ENCODE measurements at places on chromosomes 16 and 17.

DNA sequence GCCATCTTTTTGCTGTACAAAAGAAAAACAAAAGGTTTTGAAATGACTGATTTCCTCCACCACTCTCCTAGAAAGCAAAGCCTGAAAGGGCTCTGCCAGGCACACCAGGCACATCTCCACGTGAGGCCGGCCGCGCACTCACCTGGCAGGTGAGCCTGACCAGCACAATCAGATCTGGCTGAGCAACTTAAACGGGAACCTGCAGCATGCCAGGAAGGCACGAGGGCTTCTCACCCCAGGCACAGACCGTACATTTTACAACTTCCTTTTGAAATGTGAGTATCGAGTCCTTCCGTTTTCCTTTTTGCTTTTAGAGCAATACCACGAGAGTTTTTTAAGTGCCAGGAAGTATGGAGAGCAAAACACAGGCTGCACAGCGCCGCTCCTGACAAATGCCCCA, 22.5 kb downstream of the SLC38A10 start:
- DNase-seq: no peak

- DNase-seq: no peak
Observed at GRCh38 chr16:84841787-84842300, 22.1 kb downstream of the CRISPLD2 start.

GRCh38 chr17:48571024-48571818, 6.9 kb downstream of the HOXB4 start:
- DNase-seq: no peak

- no peak for DNase-seq
Observed at GRCh38 chr16:29668267-29668666, 5.2 kb downstream of the SPN start.

GRCh38 chr16:183005-183404, 2.7 kb downstream of the HBQ1 start:
- DNase-seq: no peak

GRCh38 chr17:47996201-47996600, 25.3 kb downstream of the CDK5RAP3 start:
- no peak for DNase-seq

DNA sequence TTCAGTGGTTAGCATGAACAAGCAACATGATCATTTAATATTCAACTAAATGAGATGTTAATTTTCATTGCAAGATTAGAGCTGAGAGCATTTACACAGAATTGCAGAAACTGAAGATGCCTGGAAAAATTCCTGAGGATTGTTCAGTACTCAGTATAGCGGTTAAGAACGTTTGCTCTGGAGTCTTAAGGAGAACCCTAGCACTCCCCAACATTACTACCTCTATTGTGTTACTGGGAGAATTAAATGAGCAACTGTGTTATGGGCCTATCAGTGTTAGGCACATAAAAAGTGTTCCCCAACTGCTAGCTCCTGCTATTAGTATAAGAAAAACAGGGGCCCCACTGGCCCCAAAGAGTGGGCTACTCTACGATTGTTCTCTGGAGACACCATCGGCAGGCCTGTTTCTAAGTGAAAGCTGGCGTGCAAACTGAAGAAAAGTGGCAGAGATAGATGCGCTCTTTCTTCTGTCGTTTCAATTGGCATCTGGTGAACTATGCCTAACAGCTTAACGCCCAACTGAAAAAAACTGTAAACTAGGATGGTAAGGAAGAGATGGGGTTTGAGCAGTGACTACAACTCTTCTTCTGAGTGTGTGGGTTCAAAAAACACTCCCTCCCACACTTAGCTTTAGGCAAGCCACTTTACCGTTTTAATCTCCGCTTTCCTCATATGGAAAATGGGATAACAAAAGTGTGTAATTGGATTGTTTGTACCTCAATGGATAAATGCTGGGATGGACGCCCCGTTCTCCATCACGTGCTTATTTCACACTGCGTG, 1.3 kb downstream of the CDR2 start:
- DNase-seq: no peak

- DNase-seq: no peak
Observed at GRCh38 chr16:89596957-89597649, 16.3 kb upstream of the DPEP1 start.

- no peak for DNase-seq
Observed at GRCh38 chr17:7293159-7293558, 1.3 kb downstream of the YBX2 start.

DNA sequence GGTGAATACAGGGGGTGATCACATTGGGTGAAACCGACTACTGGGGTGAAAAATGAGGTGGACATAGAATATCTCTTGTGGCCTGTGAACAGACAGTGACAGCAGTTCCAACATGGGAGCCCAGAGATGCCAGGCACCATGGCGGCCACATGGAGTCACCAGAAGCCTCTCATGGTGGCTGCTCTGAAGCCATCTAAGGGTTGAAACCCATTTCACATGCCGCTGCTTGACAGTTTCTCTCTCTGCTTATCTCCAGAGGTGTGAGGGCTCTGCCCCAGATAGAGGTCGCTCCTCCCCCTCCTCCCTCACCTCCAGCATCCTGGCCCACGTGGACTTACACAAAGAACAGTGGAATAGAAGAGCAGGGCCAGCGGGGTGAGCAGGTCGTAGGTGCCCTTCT, 37.9 kb upstream of the PIK3R6 start:
- DNase-seq: no peak

- no peak for DNase-seq
Observed at GRCh38 chr17:20085283-20085845, 76.2 kb downstream of the SPECC1 start.

DNA sequence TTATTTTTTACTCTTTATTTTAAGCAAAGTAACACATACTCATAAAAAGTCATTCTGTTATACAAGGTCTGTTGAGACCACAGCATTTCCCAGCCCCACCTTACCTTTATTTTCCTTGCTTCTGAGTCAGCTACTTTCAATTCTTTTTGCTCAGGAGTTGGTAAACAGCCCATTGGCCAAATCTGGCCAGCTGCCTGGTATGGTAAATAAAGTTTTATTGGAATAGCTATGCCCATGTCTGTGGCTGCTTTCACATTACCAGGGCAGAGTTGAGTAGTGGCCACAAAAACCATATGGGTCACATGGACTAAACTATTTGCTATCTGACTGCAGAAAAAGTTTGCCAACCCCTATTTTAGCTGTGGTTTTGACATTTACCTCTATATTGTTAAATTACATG, 3.4 kb upstream of the NSRP1 start:
- DNase-seq: no peak

- DNase-seq: no peak
Observed at GRCh38 chr17:12987120-12987519, 30.7 kb downstream of the ELAC2 start.

DNA sequence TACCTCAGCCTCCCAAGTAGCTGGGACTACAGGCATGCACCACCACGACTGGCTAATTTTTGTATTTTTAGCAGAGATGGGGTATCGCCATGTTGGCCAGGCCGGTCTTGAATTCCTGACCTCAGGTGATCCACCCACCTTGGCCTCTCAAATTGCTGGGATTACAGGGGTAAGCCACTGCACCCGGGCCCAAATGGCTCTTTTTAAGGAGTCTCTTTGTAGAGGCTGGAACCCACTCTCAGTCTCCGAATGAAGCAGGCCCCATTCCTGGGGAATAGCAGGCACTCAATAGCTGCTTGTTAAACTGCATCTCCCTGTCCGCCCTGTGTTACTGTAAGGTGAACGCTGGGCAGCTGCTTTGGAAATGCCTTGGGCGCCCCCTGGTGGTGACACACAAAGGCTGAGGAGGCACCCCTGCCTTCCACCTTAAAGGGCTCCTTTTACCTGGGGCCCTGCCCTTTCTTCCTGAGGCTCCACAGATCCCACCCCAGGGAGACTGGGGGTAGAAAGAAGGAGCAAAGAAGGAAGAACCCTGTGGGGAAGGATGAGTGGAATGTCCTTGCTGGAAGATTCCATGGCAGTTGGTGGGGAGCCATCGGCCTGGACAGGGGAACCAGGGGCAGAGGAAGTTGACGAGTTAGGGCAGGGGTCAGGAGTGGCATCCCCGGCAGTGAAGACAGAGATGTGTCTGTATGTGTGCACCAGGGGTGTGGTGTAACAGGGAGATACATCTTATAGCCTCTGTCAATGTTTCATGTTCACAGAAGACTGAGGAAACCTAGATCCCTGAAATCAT, 6.1 kb upstream of the SP2 start:
- peak; percentile 89 for DNase-seq

- DNase-seq: no peak
Observed at GRCh38 chr16:52547004-52547833, at the start of gene TOX3. TSS of gene TOX3 (minus strand) at chr16:52547143. CDS start at chr16:52546723, 420 bp downstream.

DNA sequence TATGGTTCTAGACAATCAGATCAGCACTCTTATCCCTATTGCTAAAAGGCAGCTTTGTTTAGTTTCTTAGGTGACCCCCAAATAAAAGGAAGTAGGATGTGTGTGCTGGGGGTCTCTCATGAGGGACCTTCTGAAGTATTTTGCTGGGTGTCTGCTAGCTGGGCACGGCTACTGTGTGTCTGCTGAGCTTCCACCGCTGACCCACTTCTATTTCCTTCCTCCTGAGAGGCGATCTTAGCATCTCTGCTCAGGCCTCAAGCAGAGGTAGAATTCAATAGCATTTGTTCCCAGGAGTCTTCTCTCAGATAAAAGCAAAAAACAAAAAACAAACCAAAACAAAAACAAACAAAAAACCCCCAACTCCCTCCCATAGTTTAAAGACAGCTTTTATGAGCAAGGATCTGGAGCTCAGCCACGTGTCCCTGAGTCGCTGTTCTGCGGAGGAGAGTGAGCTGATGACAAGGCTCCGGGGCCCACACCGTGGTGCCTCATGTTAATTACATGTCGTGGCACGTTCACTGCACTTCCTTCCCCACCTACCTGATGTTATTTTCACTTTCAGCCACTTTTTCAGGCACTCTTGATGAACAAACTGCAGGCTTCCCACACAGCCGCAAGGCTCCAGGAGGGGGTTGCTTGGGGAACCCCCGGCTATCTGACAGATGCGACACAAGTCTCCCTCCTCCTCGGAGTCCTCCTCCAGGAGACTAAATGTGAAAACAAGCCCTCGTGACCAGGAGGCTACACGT, 83.5 kb downstream of the MARCHF10 start:
- no peak for DNase-seq

GRCh38 chr17:42270596-42270995, 5.6 kb downstream of the STAT5B start:
- no peak for DNase-seq

- DNase-seq: no peak
Observed at GRCh38 chr16:69408475-69408874, 15.9 kb upstream of the CYB5B start.

DNA sequence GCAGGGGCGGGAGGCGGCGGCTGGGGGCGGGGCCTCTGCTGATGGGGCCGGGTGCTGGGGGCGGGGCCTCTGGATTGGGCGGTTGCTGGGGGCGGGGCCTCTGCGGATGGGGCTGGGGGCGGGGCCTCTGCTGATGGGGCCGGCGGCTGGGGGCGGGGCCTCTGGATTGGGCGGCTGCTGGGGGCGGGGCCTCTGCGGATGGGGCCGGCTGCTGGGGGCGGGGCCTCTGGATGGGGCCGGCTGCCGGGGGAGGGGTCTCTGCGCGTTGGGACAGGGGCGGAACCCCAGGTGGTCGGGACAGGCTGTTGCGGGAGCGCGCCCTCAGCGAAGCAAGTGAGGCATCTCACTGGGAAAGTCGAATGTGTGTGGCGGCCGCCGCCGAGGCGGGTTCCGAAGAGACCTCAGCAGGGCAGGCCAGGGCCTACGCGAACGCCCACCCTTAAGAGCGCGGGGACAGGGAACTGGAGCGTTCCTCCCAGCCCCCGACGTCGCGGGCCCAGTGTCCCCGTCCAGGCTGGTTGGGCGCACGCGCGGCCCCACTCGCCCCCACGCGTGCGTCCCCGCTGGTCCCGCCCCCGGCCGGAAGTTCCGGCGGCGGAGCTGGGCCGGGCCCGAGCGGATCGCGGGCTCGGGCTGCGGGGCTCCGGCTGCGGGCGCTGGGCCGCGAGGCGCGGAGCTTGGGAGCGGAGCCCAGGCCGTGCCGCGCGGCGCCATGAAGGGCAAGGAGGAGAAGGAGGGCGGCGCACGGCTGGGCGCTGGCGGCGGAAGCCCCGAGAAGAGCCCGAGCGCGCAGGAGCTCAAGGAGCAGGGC, at the start of gene STUB1:
Gene STUB1 (plus strand): TSS at position 597 of the 811 bp plus-strand sequence. CDS start 116 bp downstream, at position 713.
- peak; percentile 87 for DNase-seq

GRCh38 chr17:30519707-30520106, 42.5 kb downstream of the GOSR1 start:
- peak; percentile 92 for DNase-seq

GRCh38 chr17:21457051-21458026, 81.2 kb downstream of the KCNJ12 start:
- peak; percentile 94 for DNase-seq

DNA sequence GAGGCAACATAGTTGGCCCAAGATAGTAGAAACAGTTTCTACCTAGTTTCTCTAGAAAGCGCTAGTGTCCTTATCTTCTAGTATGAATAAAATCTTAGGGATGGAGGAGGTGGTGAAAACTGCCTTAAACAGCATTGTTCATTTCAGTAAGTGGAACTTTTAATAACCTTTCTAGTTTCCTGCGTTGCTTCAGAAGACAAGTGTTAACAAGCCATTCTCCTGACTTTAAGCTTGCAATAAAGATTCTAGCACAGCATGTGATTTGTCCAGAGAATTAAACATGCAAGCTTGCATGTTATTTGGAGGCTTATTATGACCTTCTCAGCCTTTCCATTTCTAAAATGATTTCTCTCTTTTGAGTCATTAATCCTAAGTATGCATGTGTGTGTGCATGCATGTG, 72.3 kb downstream of the TANGO6 start:
- DNase-seq: no peak

Measured in choroid plexus epithelial cell (primary cell).